Stimulated activated CD4-positive, alpha-beta T cell treated with anti-CD3 and anti-CD28 coated beads, Interleukin-1b, Interleukin-23, amount 100 ng/mL, for 4 hours (primary cell): ENCODE measurements at places on chromosomes 16 and 17.

GRCh38 chr16:85652431-85653221 is 36.1 kb downstream of the GINS2 start:
- DNase-seq: no peak

- DNase-seq: no peak
Observed at GRCh38 chr17:40854175-40854814, 12.7 kb downstream of the KRT12 start.

DNA sequence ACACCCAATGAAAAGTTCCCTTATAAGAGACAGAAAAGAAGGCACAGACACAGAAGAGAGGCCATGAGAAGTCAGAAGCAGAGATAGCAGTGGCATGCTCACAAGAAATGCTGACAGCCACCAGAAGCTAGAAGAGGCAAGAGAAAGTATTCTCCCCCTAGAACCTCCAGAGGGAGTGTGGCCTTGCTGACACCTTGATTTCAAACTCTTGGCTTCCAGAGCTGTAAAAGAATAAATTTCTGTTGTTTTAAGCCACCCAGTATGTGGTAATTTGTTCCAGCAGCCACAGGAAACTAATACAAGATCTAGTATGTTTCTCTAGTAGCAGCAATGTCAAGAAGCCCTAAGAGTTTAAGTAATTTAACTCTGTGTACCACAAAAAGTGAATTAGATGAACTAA is 87.2 kb upstream of the NOG start:
- DNase-seq: no peak

DNA sequence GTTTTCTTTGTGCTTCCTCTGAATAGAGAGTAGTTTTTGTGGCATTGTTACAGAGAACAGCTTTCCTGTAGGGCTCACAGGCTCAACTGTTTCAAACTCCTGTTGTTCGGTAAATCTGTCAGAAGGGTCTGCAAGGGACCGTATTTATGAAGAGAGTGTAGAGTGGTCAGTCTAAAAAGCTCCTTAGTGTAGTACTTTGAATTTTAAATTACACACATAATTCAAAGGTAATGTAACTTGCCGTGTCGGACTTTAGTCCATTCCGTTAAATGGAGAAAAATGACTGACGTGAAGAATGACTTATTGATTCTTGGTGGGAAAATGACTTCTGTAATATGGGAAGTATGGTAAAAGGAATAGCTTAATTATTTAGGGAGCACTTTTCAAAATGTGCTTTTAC is 190.9 kb downstream of the WWOX start:
- DNase-seq: no peak

- DNase-seq: no peak
Observed at GRCh38 chr17:8900626-8901585, 33.4 kb upstream of the PIK3R6 start.
